ENCODE measurements at places on chromosomes 7 and 10.

DNA sequence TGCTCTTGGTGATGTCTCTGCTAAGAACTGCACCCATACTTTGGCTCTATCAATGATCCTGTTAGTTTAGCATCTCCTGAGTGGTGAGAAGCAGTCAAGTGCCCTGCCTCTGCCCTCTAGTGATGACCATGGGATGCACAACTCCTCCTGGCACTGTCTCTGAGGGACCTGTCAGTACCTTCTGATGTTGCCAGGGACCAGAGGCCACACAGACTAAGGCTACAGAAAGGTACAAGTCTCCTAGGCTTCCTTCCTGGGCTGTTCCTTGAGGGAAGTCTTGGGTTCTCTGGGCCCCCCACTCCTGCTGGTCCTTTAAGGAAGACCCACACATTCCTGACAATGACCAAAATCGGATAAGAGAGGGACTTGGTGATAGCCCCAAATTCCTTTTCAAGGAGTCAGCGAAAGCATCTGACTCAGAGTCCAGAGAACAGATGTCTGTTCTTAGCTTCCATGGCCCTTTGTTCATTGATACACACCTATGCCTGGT, 15.3 kb downstream of the NKX2-3 start:
- DNase-seq = peak; percentile 27

- DNase-seq = no peak
These were observed 74.3 kb downstream of the LHPP start for GRCh38 chr10:124535731-124536495.

DNA sequence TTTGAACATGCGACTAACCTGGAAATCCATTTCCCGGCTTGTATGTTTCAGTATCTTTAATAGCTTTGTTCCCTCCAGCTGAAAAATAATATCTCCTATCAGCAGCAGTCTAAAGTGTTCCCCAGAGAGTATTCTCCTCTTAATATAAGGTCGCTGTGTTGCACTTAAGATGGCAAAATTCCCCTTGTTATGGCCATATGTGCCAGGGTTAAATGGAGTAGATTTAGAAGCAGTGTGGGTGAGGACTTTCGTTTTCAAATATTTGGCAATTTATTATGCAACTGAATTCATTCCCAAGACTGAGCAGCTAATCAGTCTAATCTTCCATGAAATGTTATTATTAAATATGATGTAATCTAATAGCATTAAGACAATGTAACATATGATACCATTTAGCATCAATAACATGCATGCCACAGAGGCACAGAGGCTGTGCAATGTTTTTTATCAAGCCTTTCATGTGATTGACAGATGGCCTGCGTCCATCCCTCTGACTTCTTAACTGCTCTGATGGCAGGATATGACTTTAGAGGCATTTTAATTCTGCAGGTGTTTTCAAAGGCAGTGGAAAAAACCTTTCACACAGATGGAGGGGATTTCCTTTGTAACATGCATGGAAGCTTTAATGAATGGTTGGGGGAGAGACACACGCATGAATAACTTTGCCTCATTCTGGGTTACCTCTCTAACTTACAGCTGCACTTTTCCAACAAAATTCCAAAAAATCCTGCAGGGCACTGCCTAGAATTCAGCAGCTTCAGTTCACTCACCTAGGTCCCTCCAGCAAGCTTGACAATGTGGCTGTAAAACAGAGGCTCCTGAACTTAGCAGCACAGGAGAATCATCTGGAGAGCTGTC, 55.1 kb upstream of the ZPBP start:
- no peak for DNase-seq

DNA sequence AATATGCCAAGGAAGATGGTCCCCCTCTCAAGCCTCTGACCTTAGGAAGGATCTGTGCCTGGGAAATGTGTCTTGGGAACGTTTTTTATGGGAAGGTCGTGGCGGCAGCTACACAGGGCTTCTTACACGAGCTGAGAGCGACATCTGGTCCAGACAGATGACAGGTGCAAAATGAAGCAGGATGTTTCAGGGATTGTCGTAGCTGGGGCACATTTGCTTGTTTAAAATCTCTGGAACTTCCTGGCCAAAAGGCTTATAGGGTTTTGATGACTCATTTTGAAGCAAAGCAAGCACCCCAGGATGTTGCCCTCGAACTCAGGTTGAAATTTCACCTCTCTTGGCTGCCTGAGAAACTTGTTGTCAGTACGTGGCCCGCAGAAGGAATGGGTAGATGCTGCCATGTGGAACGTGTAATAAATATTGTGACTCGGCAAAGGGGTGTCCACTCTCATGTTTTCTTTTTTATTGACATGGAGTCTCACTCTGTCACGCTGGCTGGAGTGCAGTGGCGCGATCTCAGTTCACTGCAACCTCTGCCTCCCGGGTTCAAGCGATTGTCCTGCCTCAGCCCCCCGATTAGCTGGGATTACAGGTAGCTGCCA, 117.5 kb downstream of the CAMK1D start:
- no peak for DNase-seq

DNA sequence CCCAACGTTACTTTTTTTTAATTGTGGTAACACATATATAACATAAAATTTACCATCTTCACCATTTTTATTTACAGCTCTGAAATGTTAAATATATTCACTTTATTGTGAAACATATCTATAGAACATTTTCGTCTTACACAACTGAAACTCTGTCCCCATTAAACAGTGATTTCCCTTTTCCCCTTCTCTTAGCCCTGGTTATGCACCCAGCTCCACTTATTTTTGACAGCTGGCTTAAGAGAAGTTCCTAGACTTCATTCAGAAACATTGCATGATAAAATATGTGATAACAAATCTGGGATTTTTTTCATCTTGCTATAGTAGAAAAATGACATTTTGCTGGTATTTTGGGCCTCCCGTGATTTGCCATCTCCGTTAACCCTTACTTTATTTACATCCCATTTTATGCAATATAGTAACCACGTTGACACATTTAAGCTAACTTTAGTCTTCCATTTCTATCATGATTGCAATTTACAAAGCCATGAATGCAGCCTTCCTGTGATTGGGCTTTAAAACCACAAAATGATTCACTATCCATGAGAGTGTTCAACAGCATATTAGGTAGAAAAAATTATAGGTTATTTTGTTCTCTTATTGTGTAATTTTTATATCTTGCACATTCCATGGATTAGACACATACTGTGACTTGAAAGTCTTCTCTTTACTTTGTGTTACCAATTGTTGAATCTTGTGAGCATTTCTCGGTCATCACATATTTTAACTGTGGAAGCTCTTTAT, 139.6 kb downstream of the SND1 start:
- peak; percentile 59 for DNase-seq

- no peak for DNase-seq
These were observed 32.5 kb downstream of the RGS10 start for GRCh38 chr10:119509909-119510451.

- no peak for DNase-seq
These were observed 109.0 kb downstream of the CYTH3 start for GRCh38 chr7:6163402-6163801.

GRCh38 chr10:88292185-88292514, 291.0 kb downstream of the RNLS start:
- no peak for DNase-seq

DNA sequence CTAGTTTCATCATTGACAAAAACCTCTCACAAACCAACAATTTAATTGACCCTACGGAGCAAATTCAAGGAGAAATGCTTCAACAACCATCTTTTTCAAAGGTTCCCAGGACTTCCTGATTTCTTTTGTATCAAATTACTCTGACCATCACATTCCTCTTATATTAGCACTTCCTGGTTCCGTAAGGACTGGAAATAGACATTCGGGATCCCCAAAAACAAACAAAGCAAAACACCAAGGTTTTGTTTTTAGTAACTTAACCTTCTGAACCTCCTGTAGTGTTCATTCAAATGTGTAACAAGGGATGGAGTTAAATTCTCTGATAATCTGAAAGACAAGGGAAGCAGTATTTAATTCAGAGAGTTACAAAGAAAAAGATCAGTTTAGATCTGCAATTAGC, 387.6 kb upstream of the NRP1 start:
- DNase-seq = peak; percentile 54

- peak; percentile 63 for DNase-seq
These were observed 1.7 kb upstream of the MYO1G start for GRCh38 chr7:44980393-44981034.

DNA sequence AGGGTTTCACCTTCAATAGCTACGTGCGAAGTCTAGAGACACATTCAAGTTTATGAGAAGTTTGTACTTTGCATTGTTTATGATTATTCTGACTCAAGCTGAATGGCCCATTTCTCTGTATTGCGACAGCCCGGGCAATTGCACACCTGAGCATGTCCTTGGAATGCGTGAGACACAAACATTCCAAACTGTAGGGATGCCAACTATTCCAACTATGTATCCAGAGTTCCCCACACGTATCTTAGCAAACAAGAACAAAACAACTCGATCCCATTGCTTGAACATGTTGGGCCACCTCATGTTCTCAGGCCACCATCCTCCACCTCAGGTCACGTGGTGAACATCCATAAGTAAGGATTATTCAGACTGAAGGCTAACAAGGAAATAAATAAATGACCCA, 51.4 kb upstream of the EGFR start:
- DNase-seq = peak; percentile 100

DNA sequence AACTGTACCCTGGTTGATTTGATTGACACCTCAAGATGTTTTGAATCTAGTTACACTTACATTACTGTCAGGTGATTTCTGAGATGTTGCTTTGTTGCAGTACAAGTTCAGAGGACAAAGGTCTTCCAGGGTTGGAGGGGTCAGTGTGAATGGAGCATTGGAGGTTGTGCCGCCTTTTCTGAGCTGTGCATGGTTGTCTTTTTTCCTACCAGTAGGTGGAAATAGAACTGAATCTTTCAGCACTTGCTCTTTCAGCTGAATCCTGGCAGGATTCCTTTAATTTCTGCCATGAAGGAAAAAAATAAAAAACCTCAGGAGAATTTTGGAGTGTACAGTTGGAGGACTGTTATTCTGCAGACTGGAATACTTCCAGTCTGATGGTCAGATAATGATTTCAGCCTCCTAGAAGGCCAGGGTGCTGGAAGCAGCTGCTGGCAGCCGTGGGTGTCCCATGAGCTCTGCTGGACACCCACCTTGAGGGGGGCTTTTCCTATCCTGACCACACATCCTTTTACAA, 82.7 kb downstream of the PLCE1 start:
- DNase-seq = no peak

GRCh38 chr7:1543826-1544177, 12.2 kb downstream of the TMEM184A start:
- DNase-seq = peak; percentile 53

GRCh38 chr10:8511026-8511425, 456.5 kb downstream of the GATA3 start:
- DNase-seq = no peak

- no peak for DNase-seq
These were observed 13.7 kb downstream of the INPP5A start for GRCh38 chr10:132551093-132551807.

GRCh38 chr10:123804716-123805115, 86.9 kb downstream of the CPXM2 start:
- DNase-seq = no peak

DNA sequence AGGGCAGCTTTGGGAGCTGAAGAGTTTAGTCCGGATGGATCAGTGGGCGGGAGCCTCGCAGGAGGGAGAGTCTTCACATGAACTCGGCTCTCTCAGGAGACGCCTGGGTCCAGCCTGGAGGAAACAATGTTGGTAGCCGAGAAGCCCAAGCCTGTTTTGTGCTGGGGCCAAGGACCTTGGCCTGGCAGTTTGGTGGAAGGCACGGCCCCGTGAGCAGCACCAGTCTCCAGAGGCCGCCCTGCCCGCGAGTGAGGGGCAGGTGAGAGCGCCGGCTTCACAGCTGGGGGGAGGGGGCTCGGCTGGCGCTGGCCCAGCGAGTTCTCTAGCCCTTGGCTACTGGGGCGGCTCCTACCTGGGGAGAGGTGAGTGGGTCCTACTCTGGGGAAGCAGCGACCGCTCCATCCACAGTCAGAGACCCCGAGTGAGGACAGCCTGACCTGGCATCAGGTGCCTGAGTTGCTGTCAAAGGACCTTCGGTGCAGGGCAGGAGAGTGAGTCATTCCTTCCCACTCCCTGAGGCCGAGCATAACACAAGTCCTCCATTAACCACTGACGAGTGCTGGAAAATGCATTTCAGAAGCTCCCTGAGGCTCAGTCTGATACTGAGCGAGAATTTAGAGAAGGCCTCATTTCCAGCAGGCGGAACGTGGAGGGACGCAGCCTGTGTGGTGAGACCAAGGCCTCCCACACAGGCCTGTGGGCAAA, 89.3 kb upstream of the DIP2C start:
- no peak for DNase-seq

DNA sequence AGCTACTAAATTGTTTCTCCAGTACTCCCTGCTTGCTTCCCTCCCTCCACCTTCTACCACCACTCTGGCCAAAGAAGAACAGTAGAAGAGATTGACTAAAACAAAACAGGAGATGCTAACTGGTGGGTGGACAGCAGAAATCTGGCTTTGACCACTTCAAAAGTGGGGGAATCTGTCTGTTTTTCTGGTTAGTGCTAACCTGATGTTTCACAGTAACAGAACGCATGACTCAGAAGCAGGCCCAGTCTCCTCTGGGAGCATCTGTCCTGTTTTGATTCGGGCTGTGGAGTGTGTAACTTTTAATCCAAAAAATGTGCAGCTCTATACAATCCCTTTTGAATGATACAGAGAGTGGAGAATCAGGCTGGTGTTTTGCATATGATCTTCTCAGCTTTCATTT, 32.7 kb upstream of the ZNF438 start:
- peak; percentile 30 for DNase-seq

DNA sequence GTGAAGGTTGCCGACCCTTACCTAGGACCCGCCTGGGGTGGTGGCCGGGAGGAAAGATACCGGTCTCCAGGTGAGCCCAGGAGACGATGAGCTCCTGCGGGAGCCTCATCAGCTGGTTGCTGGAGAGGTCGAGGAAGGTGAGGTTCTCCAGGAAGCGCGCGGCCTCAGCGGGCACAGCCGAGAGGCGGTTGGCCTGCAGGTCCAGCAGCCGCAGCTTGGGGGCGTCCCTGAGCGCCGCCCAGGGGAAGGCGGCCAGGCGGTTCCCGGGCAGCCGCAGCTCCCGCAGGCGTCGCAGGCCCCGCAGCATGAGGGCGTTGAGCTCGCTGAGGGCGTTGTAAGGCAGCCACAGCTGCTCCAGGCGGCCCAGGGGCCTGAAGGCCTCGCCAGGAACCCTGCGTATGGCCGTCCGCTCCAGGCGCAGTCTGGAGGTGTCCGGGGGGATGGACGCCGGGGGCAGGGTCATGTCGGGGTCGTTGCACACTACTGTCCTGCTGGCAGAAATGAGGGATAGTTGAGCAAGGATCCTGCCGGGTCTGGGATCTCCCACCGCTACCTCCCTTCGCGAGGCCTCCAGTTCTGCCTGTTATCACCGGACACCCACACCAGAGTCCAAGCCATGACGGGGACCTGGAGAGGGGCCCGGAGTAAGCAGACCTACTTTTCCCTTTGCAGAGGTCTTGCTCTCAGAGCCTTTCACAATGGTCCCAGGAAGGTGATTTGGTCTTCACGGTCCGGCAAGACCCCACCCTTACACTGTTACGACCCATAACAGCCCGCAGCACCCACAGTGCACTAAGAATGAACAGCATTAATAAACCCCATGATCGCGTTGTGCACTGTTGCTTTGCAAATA, 3.9 kb downstream of the LRIT1 start:
- DNase-seq = no peak

- no peak for DNase-seq
These were observed 260.1 kb downstream of the SNX10 start for GRCh38 chr7:26551740-26552139.

Measured in bronchial epithelial cell (primary cell).